ENCODE measurements at places on chromosomes 1 and 21.

DNA sequence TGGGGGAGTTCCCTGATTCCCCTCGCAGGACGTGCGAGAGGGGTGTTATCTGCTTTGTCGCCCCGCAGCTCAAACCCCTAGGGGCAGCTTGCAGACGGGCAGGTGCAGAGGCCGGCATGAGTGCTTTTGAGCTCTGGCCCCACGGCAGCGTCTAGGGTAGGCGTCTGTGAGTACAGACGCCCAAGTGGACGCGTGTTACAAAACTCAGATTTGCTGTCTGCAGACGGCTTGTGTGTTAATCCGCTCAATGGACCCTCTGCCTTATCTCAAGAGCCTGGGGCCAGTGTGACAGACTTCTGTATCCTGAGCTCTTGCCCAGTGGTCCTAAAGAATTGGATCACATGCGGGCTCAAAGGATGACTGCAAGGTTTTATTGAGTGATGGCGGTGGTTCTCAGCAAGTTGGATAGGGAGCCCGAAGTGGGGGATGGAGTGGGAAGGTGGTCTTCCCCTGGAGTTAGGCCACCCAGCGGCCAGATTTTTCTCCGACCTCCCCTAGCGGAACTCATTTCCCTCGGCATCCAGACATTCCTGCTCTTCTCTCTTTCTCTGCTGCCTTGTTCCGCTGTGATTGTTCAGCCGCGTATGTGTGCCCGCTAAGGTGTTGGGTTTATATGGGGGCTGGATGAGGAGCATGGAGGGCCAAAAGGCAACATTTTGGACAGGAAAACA, 9.4 kb downstream of the CFHR4 start:
- DNase-seq, result no peak

- no peak for DNase-seq
Observed at GRCh38 chr1:246078126-246078887, 428.8 kb downstream of the SMYD3 start.

GRCh38 chr21:25887166-25887565, 152.4 kb downstream of the GABPA start:
- DNase-seq, result no peak

DNA sequence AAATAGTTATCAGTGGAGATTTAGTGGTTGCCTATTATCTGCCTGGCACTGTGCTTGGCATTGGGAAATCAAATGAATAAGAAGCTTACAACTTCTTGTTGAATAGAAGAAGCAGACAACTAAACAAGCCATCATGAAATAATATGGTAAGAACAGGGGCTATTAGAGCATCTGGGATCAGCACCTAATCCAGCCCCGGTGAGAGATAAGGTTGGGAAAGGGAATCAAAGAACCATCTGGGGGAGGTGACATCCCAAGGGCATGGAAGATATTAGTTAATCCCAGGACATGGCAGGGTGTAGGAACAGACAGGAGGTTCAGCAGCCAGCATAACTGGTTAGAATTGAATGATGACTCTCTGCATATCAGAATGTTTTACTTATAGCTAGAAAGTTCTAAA, 36.3 kb upstream of the SUCO start:
- no peak for DNase-seq

DNA sequence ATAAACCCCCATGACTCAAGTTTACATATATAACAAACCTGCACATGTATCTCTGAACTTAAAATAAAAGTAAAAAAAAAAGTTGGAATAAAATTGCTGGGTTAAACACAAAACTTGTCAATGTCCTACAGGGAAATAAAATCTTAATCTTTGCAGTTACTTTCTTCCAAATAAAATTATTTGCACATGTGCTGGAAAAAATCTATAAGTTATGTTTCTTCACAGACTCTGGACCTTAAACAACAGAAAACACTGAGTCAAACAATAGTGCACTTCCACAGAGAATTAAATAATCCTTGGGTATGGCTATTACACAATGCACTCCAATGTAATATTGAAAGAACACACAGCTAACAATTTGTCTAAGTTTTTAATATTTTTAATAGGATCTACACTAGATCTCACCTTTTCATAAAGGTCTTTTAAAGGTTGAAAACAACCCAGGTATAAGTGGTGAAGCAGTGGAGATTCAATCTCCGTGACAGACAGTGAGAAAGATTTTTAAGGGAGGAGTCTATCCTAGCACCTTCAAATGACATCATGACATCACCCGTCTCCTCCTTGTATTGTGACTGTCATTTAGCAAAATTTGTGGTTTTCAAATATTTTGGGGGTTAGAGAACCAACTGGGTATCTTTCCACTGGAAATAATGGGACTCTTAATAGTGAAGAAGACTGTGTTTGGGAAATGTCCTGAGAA, 25.2 kb upstream of the FGGY start:
- no peak for DNase-seq

GRCh38 chr1:184828369-184828717, 73.7 kb upstream of the EDEM3 start:
- DNase-seq, result no peak

DNA sequence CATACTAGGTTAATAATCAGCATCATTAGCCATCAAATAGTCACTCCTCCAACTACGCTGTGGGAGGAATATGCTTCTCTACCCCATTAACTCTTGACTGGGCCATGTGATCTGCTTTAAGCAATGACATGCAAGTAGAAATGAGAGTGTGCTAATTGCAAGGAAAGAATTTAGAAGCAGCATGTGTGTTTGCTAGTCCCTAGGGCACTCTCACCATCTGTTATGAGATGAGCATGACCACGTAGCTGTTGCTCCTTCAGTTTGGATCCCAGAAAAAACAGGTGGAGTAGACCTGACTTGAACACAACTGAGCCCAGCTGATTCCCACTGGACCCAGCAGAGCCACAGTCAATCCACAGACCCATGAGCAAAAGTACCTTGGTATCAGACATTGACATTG, 19.7 kb upstream of the RGS7 start:
- DNase-seq, result no peak

- no peak for DNase-seq
Observed at GRCh38 chr1:221612047-221612777, 129.7 kb downstream of the DUSP10 start.

DNA sequence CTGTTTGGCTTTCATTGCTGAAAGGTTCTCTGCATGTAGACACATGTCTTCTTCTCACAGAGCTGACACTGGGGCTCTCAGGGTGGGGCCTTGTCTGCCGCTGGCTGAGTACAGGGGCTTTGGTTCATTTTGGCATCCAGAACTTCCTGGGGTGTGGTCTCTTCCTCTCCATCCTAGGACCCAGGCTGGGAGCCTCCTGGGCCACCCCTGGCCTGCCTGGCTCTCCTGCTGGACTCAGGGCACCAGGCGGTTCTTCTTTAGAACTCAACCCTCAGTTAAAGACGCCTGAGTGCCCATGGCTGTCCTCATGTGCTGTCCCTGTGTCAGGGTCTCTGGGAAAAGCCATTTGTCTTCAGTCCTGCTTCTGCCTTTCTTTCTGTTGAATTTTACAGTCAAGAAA, 5.5 kb upstream of the KRTAP10-5 start:
- DNase-seq, result no peak

GRCh38 chr1:36149973-36150295, 648 bp upstream of the TRAPPC3 start:
- no peak for DNase-seq

- DNase-seq, result no peak
Observed at GRCh38 chr1:156664767-156665411, 12.3 kb downstream of the NES start.

DNA sequence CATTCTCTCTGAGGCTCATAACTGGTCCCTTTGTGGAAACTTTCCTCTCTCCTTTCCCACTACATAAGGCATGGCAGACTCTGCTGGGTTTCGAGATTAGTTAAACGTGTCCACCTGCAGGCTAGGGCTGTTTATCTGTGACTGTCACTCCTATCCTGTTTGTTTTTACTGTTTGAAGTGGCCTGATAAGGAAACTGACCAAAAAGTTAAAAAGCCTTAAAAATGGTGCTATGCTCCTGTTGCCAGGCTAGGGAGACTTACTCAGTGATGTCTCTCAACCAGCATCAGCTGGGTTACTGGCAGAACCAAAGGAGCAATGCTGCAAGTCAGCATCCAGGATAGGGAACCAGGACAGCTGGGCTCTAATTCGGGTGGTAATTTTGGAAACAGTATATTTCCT, 3.9 kb downstream of the PIGV start:
- DNase-seq, result no peak

DNA sequence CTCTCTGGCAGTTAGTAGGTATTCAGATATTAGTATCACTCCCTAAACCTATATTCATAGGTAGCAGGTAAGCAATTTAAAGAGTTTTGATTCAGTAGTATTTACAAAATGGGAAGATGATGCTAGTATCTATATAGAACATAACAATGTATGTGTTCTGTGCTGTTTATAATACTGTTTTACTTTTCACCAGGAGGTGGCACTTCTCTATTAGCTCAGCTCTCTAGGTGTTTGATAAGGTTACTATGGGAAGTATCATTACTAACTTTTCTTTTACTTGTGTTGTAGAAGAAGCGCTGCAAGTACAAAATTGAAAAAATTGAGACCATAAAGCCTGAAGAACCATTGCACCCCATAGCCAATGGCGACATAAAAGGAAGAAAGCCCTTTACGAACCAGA, 49.4 kb upstream of the FASLG start:
- no peak for DNase-seq

DNA sequence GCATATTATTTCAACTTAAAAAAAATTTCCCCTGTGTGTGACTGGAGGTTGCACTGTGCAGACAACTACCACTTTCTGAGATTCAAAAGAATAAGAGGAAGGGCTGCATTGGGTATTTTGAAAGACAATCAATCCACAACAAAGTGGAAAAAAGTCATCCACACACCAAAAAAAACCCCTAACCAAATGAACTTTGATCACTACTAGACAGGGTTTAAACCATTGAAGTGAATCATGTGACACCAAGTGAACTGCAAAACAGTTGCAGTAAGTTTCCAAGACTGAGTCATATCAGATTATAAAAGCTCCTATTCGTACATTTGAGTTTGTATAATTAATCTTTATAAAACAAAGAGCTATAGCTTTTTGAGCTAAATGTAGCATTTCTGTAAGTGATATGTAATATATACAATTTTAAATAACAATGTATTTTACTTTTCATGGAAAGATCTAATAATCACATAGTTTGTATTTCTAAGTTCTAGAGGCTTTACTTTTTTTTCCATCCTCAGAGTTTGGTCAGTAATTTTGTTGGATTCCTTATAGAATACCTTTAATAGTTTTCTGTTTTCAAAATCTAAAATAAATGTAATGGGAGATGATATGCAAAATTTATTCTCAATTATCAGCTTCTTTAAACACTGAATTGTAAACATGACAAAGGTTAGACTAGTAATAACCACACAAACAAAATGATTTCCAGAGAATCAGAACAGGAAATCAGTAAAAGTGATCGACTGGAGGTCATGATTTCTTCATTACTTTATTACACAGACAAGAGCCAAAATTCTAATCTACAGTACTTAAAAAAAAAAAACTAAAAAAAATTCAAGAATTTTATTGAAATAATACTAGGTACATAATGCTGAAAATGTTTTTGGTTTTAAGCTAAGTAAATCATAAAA, 50.5 kb upstream of the GFI1 start:
- DNase-seq, result no peak

DNA sequence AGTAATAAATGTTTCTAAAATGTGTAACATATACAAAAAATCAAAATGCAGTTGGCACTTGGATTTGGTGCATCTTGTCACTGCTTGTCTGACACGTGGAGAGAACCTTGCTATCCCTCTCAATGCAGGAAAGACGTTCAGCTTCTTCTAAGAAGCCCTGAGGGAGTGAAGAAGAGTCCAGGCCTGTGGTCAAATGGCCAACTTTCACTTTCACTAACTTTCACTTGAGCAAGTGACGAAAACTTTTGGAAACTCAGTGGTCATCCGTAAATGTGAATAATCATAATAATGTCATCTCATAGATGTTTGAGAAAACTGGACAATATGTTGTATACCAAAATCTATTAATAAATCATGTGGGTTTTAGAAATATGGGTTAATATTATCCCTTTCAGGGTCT, 61.9 kb downstream of the ERG start:
- DNase-seq, result no peak
